Muscle of leg (tissue), 16 donors: ENCODE measurements at places on chromosomes 5 and 9. TPM values are rescaled to one million over a fixed set of nuclear protein-coding genes. Genes with fewer than 3 reads are reported as not detected.

GRCh38 chr5:98904780-98905179, 24.0 kb downstream of the CHD1 start:
- peaks cover 7% of the 10 kb centered on the region for H3K36me3 ChIP-seq
- no peaks in the 10 kb centered on the region for H3K4me1 ChIP-seq
- H3K27me3 ChIP-seq, result no peaks in the 10 kb centered on the region
- no peak for DNase-seq

DNA sequence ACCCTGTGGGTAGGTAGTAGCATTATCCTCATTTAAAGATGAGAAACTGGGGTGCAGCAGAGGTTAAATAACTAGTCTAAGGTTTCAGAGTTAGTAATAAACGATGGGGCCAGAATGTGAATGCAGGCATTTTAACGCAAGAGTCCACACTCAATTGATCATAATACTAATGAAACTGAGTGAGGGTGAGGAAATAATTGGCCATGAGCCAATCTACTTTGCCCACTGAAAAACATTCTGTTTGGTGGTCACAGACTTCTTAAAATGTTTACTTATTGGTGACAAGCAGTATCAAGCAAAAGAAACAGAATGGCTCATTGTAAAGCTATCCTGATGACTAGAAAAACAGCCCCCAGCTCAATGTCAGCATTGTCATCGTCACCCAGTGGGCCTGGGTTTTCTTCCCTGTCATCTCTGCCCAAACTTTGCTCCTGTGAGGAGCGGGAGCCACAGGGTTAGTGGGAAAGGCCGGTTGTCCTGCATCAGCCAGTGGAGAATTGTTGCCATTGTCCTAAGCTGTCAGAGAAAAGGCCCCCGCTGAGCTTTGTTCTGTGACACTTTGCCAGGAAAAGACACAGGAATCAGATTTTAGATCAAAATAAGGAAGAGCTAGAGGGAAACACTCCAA, 77.3 kb upstream of the MAN2A1 start:
- H3K4me3 ChIP-seq, result no peak overlapping the region
- DNase-seq, result no peak
- H3K27ac ChIP-seq, result no peak overlapping the region
- no peaks in the 10 kb centered on the region for H3K36me3 ChIP-seq
- H3K4me1 ChIP-seq, result no peaks in the 10 kb centered on the region

DNA sequence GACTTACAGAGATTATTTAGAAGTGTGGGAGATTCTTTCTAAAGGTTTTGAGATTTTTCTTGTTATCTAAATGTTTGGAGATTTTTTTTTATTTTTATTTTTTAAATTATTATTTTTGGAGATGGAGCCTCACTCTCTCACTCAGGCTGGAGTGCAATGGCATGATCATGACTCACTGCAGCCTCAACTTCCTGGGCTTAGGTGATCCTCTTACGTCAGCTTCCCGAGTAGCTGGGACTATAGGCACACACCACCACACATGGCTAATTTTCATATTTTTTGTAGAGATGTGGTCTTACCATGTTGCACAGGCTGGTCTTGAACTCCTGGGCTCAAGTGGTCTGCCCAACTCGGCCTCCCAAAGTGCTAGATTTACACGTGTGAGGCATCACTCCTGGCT, 694.5 kb downstream of the TLE1 start:
- H3K27me3 ChIP-seq, result no peaks in the 10 kb centered on the region
- H3K27ac ChIP-seq, result no peak overlapping the region
- no peaks in the 10 kb centered on the region for H3K36me3 ChIP-seq
- no peaks in the 10 kb centered on the region for H3K4me1 ChIP-seq
- H3K4me3 ChIP-seq, result no peak overlapping the region

GRCh38 chr9:87672586-87672985, 53.3 kb upstream of the CTSL start:
- no peaks in the 10 kb centered on the region for H3K4me1 ChIP-seq
- DNase-seq, result no peak
- H3K27ac ChIP-seq, result no peak overlapping the region
- peaks cover 20% of the 10 kb centered on the region for H3K36me3 ChIP-seq

- H3K4me1 ChIP-seq, result peaks cover 6% of the 10 kb centered on the region
- H3K36me3 ChIP-seq, result peaks cover 54% of the 10 kb centered on the region
- H3K4me3 ChIP-seq, result no peak overlapping the region
- no peaks in the 10 kb centered on the region for H3K27me3 ChIP-seq
- no peak for DNase-seq
These were observed 21.3 kb downstream of the NIPAL4 start for GRCh38 chr5:157481265-157481664.

- no peaks in the 10 kb centered on the region for H3K36me3 ChIP-seq
- H3K4me3 ChIP-seq, result no peak overlapping the region
- no peak for DNase-seq
- H3K27me3 ChIP-seq, result no peaks in the 10 kb centered on the region
- H3K4me1 ChIP-seq, result no peaks in the 10 kb centered on the region
- H3K27ac ChIP-seq, result no peak overlapping the region
These were observed 545.5 kb upstream of the DAB2 start for GRCh38 chr5:39970117-39970798.

DNA sequence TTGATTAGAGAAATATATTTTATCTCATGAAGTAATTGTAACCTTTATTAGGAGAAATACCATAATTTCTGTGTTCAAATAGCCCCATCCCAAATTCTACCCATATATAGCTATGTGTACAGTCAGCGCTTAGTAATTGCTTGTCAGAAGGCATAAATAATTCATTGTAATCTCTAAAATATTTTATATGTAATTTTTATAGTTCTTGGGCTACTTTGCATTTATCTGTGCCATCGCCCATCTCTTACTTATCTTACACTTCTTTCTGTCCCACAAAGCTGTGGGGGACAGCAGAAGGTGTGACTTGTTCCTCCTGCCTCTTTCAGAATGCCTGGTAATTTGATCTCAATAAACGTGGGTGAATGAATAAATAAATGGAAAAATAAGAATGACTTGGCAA, 5.5 kb downstream of the ADAMTSL1 start:
- peaks cover 6% of the 10 kb centered on the region for H3K4me1 ChIP-seq
- H3K27me3 ChIP-seq, result no peaks in the 10 kb centered on the region
- DNase-seq, result no peak

DNA sequence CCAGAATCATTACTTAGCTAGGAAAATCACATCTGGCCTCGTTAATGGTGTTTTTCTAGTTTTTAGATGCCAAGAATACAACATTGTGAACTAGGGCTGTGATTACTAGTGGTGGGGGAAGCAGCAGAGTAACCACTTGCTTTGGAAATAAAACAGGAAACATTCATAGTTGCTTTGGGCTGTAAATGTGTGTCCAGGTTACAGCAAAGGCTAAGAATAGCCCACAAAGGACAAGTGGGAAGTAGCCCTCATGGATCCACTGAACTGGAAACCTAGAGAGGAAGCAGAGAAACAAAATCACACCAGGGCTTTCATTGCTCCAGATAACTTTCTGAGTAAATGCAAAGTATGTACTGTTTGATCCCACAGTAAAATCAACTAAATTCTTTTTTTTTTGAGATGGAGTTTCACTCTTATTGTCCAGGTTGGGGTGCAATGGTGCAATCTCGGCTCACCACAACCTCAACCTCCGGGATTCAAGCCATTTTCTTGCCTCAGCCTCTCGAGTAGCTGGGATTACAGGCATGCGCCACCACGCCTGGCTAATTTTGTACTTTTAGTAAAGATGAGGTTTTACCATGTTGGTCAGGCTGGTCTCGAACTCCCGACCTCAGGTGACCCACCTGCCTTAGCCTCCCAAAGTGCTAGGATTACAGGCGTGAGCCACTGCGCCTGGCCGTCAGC, 56.2 kb upstream of the TNFSF15 start:
- H3K4me1 ChIP-seq, result no peaks in the 10 kb centered on the region
- no peak overlapping the region for H3K27ac ChIP-seq
- H3K4me3 ChIP-seq, result no peak overlapping the region
- peak; percentile 32 for DNase-seq
- H3K36me3 ChIP-seq, result no peaks in the 10 kb centered on the region

- no peaks in the 10 kb centered on the region for H3K36me3 ChIP-seq
- peak; percentile 52 for DNase-seq
These were observed at the start of gene GAPT for GRCh38 chr5:58491216-58491892. TSS of gene GAPT (plus strand) at chr5:58491435. CDS start at chr5:58494537, 3,102 bp downstream.

DNA sequence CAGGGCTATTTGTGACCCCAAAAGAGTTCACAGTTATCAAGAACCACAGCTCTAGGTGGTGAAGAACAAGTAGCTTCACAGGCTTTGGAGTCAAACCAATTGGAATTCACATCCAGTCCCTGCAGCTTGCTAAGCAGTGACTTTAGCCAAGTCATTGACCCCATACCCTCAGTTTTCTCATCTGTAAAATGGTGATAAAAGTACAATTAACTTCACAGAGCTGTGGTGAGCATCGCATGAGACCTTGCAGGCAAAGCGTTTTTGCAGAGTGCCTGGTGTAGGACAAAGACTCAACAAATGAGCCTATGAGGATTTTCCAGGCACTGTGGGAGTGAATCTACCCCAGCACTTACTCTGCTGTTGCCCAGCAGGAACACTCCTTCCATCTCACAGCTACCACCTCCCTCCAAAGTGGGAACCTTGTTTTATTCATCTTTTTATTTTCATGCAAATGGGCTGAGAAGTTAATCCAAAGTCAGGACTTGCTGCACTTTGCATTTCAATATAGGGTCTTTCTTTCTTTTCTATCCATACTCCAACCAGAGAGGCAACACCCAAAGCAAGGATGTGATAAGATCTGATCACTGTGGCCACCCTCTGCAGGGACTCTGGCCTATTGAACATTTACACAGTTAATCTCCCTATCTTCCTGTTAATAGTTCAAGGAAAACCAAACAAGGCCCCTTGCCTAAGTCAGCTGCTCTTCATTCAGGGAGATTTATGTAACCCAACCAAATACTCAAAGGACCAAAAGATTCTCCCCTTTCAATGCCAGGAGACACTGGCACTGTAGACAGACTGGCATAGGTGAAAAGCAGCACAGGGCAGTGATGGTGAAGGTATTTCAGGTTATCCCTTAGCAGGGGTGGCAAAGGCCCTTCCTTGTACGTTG, 41.9 kb downstream of the ABCA1 start:
- no peak overlapping the region for H3K4me3 ChIP-seq
- H3K27ac ChIP-seq, result no peak overlapping the region
- H3K36me3 ChIP-seq, result no peaks in the 10 kb centered on the region
- no peaks in the 10 kb centered on the region for H3K27me3 ChIP-seq
- peaks cover 3% of the 10 kb centered on the region for H3K4me1 ChIP-seq

GRCh38 chr9:27489087-27489876, 34.8 kb upstream of the IFNK start:
- DNase-seq, result peak; percentile 27
- H3K27ac ChIP-seq, result peak overlapping the region; percentile 7
- H3K4me3 ChIP-seq, result no peak overlapping the region
- no peaks in the 10 kb centered on the region for H3K4me1 ChIP-seq
- no peaks in the 10 kb centered on the region for H3K36me3 ChIP-seq

DNA sequence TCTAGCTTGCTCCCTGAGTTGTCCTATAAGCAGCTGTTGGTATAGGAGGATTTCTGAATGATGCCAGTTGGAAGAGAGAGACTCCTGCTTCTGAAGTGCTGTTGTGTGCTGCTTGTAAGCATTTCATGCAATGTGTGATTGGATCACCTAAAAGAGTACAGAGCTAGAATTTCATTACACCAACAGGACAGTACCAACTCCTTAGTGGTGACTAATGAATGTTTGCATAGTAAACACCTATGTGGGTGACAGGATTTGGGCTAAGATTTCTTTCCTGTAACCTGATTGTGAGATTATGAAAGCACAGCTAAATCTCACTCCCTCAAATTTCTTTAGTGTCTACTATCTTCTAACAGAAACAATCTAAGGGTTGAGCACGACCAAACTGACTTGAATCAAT, 67.0 kb downstream of the GCNT1 start:
- no peaks in the 10 kb centered on the region for H3K36me3 ChIP-seq
- peaks cover 6% of the 10 kb centered on the region for H3K4me1 ChIP-seq
- DNase-seq, result no peak

- H3K4me3 ChIP-seq, result no peak overlapping the region
- no peak for DNase-seq
- H3K36me3 ChIP-seq, result no peaks in the 10 kb centered on the region
- peaks cover 50% of the 10 kb centered on the region for H3K27me3 ChIP-seq
- no peak overlapping the region for H3K27ac ChIP-seq
These were observed 20.9 kb upstream of the NEUROG1 start for GRCh38 chr5:135556620-135557019.

DNA sequence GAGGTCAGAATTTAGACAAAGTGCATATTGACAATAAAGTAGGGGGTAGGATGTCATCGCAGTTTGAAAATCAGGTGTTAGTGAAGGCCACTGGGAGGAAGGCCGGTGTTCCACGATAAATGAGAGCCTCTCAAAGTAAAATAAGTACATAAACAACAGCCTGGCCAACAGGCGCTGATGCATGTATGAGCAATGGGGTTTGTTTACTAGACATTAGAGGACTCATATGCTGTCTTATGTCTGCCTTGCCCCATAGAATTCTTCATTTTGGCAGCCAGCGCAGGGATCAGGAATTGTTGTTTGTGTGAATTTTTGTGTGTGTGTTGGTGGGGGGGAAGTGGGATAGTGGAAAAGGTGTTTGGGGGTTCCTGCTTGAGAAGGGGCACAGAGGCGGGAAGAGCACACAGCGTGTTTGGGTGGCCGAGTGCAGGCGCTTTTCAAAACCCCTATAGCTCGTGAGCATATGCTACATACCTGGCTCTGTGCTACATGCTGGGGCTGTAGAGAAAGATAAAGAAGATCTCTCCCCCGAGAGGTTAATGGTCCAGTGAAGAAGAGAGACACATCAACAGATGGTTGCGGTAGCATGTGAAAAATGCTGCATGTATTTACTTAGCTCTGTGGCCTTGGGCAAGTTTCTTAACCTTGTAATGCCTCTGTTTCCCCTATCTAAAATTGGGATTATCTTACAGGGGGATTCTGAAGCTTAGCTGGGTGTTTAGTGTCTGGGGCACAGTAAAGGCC, 11.5 kb downstream of the SNX30 start:
- DNase-seq, result no peak
- H3K4me1 ChIP-seq, result peaks cover 10% of the 10 kb centered on the region
- no peaks in the 10 kb centered on the region for H3K36me3 ChIP-seq

The NR5A1 gene
- total RNA-seq, result not detected

The NIM1K gene
- 0.22 TPM for total RNA-seq

The PRR7 gene
- total RNA-seq, result 0.93 TPM

The PCDHGA6 gene
- 3.5 TPM for total RNA-seq

The FOXD4L4 gene
- total RNA-seq, result 0.04 TPM

The NR2F1-AS1 gene
- 3.8 TPM for total RNA-seq

The SCGB3A1 gene
- total RNA-seq, result 1.8 TPM

The PDE6A gene
- not detected for total RNA-seq

The ROR2 gene
- total RNA-seq, result 5.2 TPM

The NIPSNAP3A gene
- total RNA-seq, result 47.5 TPM

The ARHGEF28 gene
- 4.7 TPM for total RNA-seq

The KCNV2 gene
- total RNA-seq, result not detected
